ENCODE measurements at places on chromosomes 12 and 14. TPM values are rescaled to one million over a fixed set of nuclear protein-coding genes. Genes with fewer than 3 reads are reported as not detected.

DNA sequence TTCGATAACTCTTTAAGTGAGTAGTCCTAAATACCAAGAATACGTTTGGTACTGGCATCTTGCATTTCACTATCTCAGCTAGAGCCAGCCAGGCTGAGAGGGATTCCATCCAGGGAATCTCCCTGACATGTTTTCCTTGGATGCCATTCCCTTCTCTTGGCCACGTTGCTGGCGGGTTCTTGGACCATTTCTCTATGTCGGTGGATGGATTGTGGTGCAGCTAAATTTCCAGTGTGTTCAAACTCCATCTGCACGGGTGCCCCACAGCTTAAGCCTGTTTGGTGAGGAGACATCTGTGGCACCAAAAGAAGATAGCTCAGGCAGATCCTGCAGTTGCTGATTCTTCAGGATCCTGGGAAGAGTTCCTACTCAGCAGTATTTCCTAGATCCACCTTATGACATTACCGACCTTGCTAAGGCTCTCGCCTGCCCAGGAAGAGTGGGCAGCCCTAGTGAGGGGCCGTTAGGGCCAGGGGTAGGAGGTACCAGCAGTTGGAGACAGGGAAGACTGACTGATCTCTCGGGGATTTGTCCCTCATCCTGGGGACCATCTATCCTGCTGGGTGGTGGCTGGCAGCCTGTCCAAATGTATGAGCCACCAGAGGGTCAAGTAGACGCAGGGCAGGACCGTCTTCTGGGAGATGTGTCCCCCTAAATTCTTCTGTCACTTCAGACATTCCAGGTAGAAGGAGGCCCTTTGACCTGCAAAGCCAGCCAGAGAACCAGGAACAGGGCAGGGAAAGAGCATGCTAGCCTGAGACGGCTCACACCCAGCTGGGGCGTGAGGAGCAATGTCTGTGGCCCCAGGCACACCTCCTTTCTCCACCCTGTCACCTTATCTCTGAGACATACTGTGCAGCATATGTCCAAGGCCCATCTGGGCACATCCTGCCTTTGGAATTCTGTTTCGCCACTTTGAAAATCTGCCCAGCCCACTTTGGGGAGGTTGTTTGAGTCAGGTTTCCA is 72.6 kb upstream of the CAPRIN2 start:
- peaks cover 8% of the 10 kb centered on the region for H3K4me1 ChIP-seq
- H3K36me3 ChIP-seq = no peaks in the 10 kb centered on the region
- DNase-seq = no peak
- H3K27ac ChIP-seq = no peak overlapping the region
- peaks cover 33% of the 10 kb centered on the region for H3K27me3 ChIP-seq

DNA sequence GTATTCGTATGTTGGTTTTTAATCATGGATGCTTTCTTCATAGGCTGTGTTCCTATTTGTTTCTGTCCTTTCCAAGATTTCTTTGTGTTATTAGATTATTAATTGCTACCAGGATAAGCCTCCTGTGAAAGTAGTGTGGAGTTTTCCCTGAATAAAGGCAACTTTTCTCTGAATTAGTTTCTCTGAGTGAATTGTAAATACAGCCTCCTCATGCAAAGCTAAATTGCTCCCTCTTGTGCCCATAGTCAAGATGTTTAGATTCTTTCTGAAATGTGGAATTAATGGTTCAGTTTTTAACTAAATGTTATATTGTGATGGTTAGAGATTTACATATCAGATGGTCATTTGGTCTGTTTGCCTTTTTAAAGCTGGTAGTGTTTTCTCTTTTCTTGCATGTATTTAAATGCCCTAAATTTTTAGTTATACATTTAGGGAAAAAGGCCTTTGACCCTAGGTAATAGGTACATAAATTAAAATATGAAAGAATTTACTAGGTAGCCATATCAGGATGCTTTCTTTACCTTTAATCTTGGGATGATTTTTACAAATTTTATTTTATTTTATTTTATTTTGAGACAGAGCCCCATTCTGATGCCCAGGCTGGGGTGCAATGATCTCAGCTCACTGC is 8.9 kb downstream of the APAF1 start:
- DNase-seq = no peak
- no peak overlapping the region for H3K4me3 ChIP-seq
- peaks cover 18% of the 10 kb centered on the region for H3K4me1 ChIP-seq
- H3K36me3 ChIP-seq = peaks cover 8% of the 10 kb centered on the region
- H3K27me3 ChIP-seq = no peaks in the 10 kb centered on the region
- H3K27ac ChIP-seq = no peak overlapping the region

- H3K27me3 ChIP-seq = no peaks in the 10 kb centered on the region
- H3K27ac ChIP-seq = peak overlapping the region; percentile 70
- peaks cover 32% of the 10 kb centered on the region for H3K36me3 ChIP-seq
- no peak overlapping the region for H3K4me3 ChIP-seq
Measured at GRCh38 chr12:111838353-111838752, 3.7 kb upstream of the MAPKAPK5 start.

DNA sequence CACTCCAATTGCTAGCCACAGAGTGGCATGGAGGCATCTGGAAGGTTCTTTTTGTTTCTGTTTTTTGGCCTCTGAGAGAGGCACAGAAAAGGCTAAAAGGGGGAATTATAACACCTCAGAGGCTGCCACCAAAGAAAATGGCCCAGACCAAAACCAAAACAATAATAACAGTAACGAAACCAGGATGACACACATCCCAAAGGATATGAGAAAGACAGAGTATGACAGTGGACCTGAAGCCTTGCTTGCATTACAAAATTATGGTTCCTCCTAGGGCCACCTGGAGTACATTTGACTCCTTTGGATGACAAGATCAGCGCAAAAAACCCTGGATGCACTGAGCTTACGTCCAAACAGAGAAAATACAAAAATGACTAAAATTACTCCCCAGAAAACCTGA is 152.7 kb downstream of the AEBP2 start:
- no peak overlapping the region for H3K27ac ChIP-seq
- H3K4me3 ChIP-seq = no peak overlapping the region
- H3K27me3 ChIP-seq = no peaks in the 10 kb centered on the region
- DNase-seq = no peak
- no peaks in the 10 kb centered on the region for H3K4me1 ChIP-seq

- no peaks in the 10 kb centered on the region for H3K27me3 ChIP-seq
- H3K36me3 ChIP-seq = no peaks in the 10 kb centered on the region
- no peak for DNase-seq
- H3K27ac ChIP-seq = no peak overlapping the region
Measured at GRCh38 chr12:132429602-132429945, 60.4 kb upstream of the FBRSL1 start.

DNA sequence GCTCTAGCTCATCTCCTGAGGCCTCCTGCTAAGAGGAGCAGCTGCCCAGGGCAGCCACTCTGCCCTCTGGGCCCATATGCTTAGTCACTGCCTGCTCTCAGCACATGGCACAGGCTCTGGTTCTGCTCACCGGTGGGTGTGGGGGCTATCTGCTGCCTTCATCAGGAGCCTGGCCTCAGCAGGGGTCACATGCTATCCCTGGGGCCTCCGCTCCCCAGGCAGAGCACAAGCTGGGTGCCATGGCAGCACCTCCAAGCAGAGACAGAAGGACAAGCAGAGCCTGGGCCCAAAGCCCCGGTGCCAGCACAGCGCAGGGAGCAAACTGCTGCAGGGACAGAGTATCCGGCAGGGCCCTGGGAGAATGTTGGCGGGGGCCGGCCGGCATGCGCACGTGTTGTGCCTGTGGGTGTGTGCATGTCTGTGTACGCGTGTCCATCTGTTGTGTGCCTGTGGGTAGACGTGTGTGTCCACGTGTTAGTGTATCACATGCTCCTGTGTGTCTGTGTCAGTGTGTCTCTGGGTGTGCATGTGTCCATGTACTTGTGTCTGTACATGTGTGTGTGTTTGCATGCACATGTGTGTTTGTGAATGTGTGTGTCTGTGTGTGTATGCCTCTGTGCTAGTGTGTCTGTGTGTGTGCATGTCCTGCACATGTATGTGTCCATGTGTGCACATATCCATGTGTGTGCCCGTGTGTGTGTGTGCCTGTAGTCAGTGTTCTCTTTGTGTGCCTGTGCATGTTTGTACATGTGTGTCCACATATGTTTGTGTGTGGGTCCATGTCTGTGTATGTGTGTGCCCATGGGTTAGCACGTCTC is 326.9 kb downstream of the TMEM121 start:
- no peak overlapping the region for H3K4me3 ChIP-seq
- H3K36me3 ChIP-seq = no peaks in the 10 kb centered on the region
- H3K4me1 ChIP-seq = peaks cover 5% of the 10 kb centered on the region

- H3K4me3 ChIP-seq = peak overlapping the region; percentile 7
- no peaks in the 10 kb centered on the region for H3K27me3 ChIP-seq
- H3K36me3 ChIP-seq = no peaks in the 10 kb centered on the region
- peak overlapping the region; percentile 90 for H3K27ac ChIP-seq
- peak; percentile 58 for DNase-seq
Measured at GRCh38 chr12:27179400-27180214, 64.5 kb upstream of the STK38L start.

Gene ZC2HC1C
- total RNA-seq = 1.3 TPM

Gene ANKRD52
- total RNA-seq = 29.2 TPM

Measured in activated CD4-positive, alpha-beta T cell treated with anti-CD3 and anti-CD28 coated beads for 36 hours (primary cell).